Epithelial cell of proximal tubule (primary cell): ENCODE measurements at places on chromosomes 16 and 17.
A peak's percentile ranks its signal among the peaks of the same experiment; 100 is the strongest.

DNA sequence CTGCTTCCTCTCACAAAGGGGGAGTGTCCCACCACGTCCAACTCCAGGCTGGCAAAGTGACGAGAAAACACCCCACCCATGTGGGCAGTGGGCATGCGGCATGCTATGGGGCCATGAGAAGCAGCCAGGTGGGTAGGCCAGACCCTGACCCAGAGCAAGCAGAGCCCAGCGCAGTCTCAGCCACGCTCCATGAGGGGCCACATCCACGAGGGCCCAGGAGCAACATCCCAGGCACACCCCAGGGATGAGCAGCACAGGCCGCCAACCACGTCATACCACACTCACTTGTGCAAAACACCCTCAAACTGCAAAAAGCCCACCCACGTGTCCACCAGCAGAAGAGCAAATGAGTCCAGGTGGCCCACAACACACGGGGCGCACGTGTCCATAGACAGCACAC lies 117.0 kb downstream of the ZNF778 start:
- DNase-seq: no peak

GRCh38 chr17:29178750-29179231 lies 1.4 kb downstream of the MYO18A start:
- DNase-seq: no peak

DNA sequence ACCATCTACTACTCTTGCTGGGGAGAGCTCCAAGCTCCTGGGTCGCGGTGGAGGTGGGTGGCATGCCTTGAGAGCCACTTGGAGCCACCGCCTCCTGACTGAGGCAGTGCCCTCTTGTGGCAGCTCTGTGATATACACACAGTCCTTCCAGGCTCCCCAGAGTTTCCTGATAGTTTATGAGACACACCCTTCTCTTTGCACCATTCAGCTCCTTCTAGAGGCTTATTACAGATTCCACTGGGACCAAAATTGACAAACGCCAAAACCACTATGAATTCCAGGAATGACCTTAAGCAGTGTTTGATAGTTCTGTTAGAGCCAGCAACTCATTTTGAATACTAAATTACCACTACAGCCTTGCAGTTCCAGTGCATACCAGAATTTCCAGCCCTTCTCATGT lies 170.1 kb upstream of the CDH13 start:
- DNase-seq: no peak

DNA sequence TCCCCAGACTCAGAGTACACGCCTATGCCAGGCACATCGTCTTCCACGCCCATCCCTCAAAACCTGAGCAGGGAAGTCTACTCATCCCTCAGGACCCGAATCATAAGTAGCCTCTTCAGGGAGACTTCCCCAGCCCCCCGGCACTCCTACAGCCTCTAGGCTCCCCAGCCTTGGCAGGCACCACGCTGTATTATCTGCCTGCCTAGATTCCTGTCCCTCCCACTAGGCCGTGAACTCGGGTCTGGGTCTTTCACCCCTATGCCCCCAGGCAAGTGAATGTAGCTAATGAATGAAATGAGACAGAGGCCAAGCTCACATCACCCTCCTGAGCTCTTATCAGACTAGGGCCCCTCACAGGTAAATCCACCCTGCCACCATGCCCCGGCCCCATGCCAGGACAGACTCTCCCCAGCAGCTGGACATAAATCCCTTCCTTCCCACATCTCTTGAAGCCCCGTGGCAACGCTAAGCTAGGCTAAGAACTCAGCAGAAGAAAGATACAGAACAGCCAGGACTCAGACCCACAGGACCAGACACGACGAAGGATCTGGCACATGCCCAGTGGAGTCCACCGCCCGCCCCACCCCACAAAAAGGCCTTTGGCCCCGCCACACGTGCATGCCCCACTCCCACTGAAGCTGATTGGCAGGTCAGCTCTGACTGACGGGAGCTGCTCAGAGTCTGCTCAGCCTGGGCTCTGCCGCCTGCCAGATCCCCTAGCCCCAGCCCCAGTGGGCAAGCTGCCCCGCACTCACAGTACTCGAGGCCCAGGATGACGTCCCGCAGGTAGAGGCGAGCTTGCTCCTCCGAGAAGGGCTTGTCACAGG lies 13.0 kb downstream of the CAMKK1 start:
- no peak for DNase-seq

DNA sequence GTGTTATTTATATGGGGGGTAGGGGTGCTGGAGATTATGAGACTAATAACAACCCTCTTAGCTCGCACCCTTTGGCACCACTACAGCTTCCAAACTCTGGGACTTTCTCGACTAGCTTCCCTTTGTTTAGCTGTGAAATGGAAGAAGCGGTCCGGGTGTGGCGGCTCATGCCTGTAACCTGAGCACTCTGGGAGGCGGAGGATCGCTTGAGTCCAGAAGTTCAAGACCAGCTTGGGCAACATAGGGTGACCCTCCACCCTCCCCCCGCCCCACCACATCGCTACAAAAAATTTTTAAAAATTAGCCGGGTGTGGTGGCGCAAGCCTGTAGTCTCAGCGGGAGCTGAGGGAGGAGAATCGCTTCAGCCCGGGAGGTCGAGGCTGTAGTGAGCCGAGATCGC lies 814 bp upstream of the CDH3 start:
- DNase-seq: no peak

GRCh38 chr16:87581857-87582215 lies 20.5 kb upstream of the JPH3 start:
- peak; percentile 80 for DNase-seq

DNA sequence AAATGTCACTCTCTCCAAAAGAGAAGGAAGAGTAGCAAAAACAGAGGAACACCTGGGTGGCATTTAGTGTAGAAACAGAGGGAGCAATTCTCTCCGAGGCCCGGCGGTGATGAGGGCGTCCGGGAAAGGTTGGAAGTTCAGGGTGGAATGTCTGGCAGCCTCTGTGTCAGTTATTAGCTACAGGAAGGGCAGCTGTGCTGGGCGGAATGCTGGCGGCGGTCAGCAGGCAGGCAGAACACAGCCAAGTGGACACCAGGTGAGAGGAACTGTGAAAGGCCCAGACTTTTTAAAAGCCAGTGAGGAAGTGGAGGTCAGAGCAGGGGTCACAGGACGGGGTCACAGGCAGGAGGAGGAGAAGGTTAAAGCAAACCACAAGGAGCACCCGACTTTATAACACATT lies 238.1 kb downstream of the NTN1 start:
- DNase-seq: no peak

DNA sequence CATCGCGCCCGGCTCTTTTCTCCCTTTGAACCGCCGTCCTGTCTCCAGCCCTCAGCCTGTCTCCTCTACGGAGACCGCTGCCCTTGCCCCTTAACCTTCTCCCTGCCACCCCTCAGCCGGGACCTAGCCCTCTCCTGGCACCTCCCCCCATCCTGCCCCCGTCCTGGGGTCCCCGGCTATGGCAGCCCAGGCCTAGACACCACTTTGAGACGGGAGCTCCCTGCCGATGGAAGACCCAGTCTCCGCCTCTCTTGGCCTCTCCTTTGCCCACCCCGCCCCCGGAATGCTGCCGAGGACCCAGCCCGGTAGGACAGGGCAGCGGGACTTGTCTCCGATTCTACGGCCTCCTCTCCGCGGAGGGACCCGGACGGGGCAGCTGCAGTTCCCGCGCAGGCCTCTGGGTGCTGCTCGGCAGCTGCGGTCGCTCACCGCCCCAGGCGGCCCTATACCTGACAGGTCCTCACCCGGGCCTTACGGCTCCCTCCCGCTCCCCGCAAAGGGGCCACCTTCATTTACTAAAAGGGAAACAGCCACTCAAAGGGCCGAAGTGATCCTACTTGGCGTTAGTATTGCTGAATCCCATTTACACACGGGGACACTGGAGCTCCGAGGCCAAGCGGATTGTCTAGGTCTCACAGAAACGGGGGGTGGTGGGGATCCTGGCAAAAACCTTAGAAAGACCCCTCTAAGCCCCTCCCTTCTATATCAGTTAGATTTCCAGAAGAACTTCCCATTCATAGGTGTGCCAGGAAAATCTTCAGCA lies 32.6 kb upstream of the TAC4 start:
- no peak for DNase-seq

DNA sequence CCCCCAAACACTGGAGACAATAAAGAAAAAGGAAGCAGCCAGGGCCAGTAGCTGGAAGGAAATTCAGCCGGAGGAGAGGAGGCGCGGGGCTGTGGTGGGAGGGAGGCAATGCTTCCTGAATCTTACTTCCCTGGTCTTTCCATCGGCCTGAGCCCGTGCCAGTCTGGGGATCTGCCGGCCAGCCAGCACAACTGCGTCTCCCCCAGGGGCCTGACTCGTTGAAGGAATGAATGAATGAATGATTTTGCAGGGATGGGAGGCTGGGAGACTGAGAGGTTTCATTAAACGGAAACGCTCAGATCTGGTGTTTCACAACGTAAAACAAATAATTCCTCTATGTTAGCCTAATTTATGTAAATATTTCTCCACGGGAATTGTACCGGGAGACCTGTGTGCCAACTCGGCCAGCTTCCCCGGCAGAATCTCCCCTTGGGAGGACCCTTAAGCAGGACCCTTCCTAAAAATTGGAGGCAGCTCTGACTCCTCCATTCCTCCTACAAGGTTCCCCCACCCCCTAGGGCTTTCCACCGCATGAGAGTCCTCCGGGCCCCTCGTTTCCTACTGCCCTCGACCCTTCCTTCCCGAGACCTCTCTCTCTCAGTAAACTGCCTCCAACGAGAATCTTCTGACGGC lies 1.3 kb upstream of the BAIAP2 start:
- DNase-seq: no peak

- no peak for DNase-seq
Observed at GRCh38 chr17:65489413-65490155, 71.9 kb downstream of the AXIN2 start.

DNA sequence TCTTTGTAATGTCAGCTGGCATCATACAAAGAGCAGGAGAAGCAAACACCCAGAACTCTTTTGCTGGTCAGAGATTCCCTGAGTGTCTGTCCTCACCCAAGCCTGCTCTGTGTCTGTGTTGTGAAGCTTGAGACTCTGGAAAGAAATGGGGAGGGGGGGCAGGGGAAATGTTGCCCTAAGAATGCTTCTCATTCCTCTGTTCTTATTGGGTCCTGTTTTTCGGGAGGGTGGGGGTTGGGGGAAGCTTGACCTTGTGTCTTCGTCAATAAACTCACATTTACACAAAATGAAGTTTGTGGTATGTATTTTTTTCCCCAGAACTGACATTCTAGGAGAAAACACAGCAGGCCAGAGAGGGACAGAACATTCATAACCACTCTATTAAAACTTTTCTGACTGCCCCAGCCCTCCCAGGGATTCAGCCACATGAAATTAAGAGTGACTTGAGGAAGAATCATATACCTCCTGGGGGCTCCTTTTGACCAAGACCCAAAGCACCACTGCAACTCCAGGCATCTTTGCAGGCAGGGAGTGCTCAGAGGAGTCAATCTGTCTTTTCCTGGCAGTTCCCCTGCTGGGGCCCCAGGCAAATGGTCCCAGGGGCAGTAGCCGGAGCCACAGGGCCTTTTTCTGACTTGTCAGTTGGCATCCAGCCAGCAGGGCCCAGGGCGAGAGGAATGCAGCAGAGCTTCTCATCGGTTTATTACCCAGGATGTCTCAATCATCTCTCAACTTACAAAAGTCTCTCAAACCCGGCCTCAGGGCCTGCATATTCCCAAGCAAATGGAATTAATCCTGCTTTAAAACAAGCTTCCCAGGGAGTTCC lies 5.1 kb upstream of the RASL10B start:
- DNase-seq: peak; percentile 19

DNA sequence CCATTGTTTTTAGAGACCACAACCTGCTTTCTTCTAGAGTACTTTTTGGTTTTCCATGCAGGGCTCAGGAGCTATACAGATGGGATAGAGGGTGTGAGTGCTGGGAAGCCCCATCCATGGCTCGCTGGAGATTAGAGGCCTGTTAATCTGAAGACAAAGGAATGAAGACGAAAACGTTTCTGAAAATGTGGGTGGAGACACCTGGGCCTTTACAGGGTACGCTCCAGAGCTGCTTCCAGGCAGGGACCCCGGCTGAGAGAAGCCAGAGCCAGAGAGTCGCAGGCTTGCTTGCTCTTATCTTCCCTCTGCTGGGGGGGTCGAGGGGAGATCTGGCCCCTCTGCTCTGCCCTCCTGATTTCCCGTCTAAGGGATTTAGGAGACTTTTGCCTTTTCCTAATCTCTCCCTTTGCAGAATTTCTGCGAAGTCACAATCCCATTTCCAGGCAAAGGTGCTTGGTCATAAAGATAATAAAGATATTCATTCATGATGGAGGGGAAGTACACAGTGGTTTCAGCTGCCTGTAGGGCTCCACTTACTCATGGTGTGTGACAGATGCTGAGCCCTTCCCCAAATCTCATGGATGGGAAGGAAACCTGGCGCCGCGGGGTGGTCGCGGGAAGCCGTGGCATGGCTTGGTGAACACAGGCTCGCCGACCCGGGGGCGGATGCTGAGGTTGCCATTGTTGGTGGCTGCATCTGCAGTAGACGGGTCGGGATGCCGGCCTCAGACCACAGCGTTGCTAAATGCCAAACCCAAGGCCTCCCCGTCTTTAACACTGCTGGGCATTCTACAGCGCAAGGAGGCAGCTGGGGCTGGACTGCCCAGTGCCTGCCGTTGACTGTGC lies 4.8 kb upstream of the SOCS3 start:
- no peak for DNase-seq

GRCh38 chr17:58377661-58378060 lies 25.7 kb upstream of the SUPT4H1 start:
- no peak for DNase-seq

- no peak for DNase-seq
Observed at GRCh38 chr17:51398687-51399086, 138.3 kb downstream of the UTP18 start.

DNA sequence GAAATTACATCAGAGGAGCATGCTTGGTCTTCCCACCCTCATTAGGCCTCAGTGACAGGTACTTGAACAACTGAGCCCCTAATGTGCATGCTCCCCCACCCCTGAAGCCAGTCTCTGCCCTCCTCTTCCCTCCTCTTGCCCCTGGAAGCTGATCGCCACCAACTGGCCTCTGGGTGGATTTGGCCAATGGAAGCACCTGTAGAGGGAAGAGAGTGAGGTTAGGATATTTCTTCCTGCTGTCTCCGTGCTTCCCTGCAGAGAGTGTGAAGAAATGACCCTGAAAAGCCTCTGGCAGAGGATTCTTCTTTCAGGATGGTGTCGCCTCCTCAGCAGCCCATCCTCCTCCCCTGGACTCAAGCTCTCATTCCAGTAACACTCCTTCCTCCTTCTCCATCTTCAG lies 5.9 kb upstream of the CBLN1 start:
- no peak for DNase-seq

DNA sequence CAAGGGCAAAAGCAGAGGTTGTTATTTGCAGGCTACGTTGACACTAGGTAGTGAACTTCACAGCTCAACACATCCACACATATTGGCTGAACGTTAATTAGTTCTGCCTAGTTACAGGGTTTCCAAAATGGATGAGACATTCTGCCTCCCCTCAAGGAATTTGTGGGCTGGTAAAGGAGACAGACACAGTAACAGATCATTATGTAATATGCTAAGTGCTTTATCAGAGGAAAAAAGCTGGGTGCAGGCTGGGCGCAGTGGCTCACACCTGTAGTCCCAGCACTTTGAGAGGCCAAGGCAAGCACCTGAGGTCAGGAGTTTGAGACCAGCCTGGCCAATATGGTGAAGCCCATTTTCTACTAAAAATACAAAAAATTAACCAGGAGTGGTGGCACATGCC lies 26.2 kb downstream of the BMERB1 start:
- DNase-seq: no peak

- DNase-seq: no peak
Observed at GRCh38 chr16:50386139-50386538, 17.4 kb upstream of the BRD7 start.
